ENCODE measurements at places on chromosomes 7 and 10.

- no peak for DNase-seq
Measured at GRCh38 chr10:116408719-116409118, 18.9 kb upstream of the PNLIPRP3 start.

DNA sequence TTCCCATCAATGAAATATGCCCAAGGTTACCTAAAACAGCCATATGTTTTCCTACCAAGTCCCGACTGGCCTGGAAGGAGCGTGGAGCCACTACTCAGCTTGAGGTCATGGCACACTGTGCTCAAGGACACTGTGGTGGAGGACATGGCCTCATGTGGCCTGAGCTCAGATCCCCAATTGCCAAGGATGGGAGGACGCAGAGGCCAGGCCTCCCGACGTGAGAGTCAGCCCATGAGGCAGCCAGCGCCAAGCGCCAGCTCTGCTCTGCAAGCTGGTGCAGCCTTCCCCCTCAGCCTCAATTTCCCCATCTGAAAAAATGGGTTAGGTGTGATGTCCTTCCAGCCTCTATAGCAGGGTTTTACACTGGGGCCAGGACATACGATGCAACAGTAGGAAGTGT, 302.6 kb downstream of the CALN1 start:
- no peak for DNase-seq

GRCh38 chr7:70624500-70625103, 507.3 kb upstream of the GALNT17 start:
- no peak for DNase-seq

DNA sequence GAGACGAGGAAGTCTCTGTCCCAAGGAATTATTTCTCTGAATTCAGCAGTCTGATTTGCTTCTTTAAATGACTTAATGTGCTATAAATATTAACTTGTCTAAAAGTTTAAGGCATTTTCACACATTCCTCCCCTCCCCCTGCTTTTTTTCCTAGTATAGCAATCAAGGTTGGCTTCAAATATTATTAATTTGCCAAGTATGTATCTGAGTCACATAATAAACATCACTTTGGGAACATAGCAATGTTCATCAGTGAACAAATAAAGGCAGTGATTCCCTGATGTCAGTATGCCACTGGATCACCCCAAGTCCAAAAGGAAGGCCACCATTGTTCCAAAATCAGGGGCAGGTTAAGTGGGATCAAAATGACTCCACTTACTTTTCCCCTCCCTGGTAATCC, 40.5 kb downstream of the PDE6C start:
- DNase-seq: no peak

GRCh38 chr7:157903710-157904109, 566.9 kb downstream of the DNAJB6 start:
- no peak for DNase-seq

- no peak for DNase-seq
Measured at GRCh38 chr7:41084381-41084780, 618.5 kb downstream of the INHBA start.

Data from stimulated activated CD4-positive, alpha-beta T cell treated with anti-CD3 and anti-CD28 coated beads, TNF-alpha, amount 100 ng/mL, for 24 hours (primary cell).